ENCODE measurements at places on chromosomes 1 and 21.

- no peak for DNase-seq
These were observed 38.5 kb upstream of the ID3 start for GRCh38 chr1:23597635-23598388.

DNA sequence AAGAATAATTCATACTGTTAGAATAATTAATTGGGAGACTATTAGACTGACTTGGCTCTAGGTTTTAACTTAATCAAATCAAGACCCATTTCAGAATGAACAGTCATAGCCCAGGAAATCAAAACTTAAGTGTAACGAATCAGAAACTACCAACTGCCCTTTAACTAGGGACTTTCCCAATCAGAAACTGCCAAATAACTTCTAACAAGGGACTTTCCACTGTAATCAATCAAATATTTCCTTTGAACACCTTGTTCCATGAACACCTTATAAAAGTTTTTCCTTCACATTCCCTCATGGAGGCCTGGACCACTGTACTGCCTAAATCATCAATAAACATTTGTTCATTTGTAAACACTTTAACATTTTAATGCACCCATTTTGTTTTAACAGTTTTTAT, 1054.7 kb upstream of the TMPRSS15 start:
- DNase-seq = no peak

DNA sequence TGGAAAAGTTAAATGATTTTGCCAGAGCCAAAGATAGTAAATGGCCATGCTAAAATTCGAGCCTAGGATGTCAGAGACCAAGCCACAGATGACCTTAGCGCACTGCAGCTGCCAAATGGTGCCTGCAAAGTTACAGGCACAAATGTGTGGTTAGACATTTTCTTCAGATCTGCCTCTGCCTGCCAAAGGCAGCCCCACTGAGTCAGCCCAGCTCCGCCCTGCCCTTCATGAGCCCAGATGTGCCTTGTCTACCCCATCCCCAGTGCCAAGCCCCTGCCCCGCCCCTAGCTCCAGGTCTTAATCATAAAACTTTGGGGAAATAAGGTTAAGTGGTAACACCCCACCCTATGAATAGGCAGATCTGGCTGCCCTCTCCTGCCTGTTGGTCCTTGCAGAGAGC, 105.9 kb downstream of the DTL start:
- DNase-seq = no peak

- DNase-seq = no peak
These were observed 1.1 kb upstream of the BRDT start for GRCh38 chr1:91948097-91948496.

- no peak for DNase-seq
These were observed 329.4 kb downstream of the KIF26B start for GRCh38 chr1:245484176-245484575.

GRCh38 chr21:15514073-15514946, 215.5 kb upstream of the USP25 start:
- peak; percentile 41 for DNase-seq

- DNase-seq = no peak
These were observed 327.3 kb upstream of the AJAP1 start for GRCh38 chr1:4327142-4327541.

- DNase-seq = no peak
These were observed 19.3 kb downstream of the RSBN1 start for GRCh38 chr1:113792986-113793385.

DNA sequence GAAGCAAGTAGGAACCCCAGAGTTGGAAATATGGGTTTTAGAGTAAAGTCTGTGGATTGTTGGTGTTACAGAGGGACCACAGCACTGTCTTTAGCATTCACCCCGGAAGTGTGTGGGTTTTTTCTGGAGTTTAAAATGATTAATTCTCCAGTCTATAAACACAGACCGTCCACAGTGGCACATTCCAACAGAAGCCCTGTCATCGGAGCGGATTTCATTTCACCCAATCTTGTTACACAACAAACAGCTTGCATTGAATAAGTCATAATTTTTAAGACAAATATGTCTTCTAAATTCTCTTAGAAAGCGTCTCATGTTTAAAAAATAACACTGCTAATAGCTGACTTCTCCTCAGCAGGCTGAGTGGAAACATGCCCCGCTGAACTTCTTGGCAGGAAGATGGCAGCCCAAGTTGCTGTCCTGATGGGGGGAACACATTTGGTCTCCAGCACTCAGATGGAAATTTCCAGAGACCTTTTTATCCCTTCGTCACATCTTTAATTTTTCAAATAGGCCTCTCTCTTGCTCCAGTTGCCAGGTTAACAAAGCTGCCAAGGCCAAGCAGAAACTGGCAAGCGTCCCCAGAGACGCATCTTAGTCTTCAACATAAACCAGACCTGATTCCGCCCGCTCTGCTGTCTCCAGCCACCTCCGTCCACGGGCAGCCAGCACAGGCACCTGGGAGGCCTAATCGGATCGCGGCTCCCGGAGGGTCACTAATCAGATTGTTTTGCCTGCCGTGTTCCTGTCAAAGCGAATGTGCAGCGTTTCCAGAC, 28.8 kb upstream of the SLC19A1 start:
- DNase-seq = no peak

GRCh38 chr1:66704177-66704875, 47.9 kb upstream of the DYNLT5 start:
- DNase-seq = no peak

DNA sequence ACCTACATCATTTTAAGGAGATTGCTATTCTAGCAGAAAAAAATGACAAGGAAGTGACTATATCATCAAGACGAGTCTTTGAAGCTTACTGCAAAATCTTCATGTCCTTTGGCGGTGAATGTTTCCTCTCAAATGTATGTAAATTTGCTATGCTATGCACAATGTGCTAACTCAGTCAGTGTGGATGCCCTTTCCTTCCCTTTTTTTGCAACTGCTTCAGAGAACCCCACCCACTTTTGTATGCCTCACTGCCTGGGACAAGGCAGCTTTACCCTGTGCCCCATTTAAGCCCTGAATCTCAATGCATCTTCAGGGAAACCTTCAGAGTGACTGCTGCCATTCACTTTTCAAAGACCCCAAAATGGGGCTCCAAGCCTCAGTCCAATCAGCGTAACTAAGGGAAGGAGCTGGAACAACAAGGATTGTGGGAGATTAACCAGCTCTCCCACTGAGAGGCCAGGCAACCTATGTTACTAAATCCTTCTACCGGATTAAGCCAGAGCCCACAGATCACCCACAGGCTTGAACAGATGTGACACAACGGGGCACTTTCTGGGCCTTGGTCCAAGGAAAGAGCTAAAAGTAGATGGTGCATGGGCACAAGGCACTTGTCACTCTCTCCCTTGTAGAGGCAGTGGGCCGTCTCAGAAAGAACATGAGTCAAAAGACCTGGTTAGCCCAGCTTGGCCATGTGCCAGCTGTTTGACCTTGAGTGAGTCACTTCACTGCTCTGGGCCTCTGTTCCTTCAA, 154.4 kb downstream of the PLPP3 start:
- no peak for DNase-seq

GRCh38 chr21:33116676-33117075, 46.7 kb downstream of the OLIG1 start:
- no peak for DNase-seq

GRCh38 chr1:84936116-84936810, 43.3 kb upstream of the LPAR3 start:
- DNase-seq = peak; percentile 39

DNA sequence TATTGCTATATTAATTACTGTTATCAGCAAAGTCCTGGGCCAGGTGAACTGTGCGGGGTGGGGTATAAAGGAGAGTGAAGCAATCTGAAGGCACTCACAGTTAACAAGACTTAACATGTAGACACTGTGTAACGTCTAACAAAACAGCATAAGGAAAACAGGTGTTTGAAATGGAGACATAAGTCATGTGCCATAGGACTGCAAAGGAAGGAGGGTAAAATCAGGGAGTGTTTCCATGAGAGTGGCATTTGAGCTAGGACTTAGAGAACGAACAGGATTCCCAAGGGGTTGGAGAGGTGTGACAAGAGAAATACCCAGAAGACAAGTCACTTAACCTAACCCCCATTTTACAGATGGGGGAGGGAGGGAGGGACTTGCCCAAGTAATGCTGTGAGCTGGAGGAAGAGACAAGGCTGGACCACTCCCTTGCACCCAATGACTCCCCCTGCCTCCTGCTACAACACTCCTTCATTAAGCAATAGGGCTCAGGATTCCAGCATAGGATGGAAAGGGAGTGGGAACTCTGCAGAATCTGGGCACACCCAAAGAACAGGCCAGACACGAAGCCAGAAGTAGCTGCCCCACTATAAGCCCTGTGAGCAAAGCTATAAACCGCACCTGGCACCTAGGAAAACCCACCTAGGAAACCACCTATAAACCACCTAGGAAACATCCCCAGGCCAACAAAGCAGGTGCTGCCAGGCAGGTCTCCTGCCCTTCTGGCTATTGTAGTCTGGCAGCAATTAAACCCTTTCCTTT, 6.6 kb downstream of the PEF1 start:
- DNase-seq = no peak

DNA sequence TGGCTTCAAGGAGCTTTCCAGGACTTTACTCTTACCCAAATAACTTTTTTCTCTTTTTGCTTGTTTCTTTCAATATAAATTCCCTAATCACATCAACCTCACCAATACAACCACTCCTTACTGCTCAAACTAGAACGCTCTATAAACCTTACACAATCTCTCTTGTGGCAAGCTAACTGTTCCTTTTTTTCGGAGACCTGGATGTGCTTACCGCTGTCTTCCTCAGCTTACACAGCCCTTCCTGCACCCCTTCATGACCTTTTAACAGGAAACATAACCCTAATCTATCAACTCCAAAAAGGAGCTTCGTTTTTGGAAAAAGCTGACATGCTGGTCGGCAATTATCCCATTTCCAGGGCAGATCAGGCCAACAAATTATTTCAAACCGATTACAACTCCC, 24.1 kb upstream of the SLC2A5 start:
- DNase-seq = no peak

GRCh38 chr1:52674497-52675384, 23.4 kb downstream of the COA7 start:
- DNase-seq = no peak

GRCh38 chr1:65992165-65992821, 199.6 kb downstream of the PDE4B start:
- DNase-seq = no peak

GRCh38 chr21:26282058-26282457, 111.5 kb upstream of the APP start:
- no peak for DNase-seq

GRCh38 chr1:209641832-209642172, 10.4 kb downstream of the LAMB3 start:
- no peak for DNase-seq

DNA sequence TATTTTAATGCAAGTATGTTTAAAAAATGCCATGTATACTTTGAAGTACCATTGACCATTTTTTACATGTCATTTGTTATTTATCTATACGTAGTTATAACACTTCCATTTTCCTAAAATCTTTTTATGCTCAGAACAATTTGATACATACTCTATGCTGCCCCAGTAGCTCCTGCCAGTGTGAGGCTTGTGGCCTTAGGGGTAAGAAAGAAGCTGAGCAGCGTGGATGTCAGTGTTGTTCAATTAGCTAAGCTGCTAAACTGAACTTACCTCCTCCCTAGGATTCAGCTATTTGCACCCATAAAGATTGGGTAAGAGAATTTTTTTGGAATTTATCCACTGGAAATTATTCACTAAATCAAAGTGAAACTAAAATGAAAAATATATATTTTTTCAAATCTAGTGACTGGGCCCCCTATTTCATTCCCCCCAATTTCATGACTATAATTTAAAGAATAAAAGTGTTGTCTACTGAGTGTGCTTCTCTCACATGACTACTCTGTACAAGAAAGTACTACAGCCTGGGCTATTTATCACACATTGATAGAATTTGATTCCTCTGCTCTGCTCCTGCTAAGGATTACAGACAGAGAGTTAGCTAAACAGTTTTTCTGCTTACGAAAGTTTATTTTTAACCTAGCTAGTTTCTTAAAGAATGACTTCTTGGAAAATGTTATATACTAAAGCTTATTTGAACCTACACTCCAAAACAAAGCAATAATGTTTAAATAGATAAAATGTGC, 1030.3 kb upstream of the ADGRL4 start:
- DNase-seq = no peak

All from activated CD4-positive, alpha-beta T cell treated with anti-CD3 and anti-CD28 coated beads, Interleukin-2, amount 50 U/mL, for 24 hours (primary cell).